Effector memory CD8-positive, alpha-beta T cell (primary cell): ENCODE measurements at places on chromosomes 4 and X.

GRCh38 chrX:14779580-14779979 lies 93.3 kb downstream of the FANCB start:
- DNase-seq = no peak

- DNase-seq = no peak
Observed at GRCh38 chr4:167614866-167615265, 380.6 kb upstream of the SPOCK3 start.

GRCh38 chr4:36337665-36338185 lies 56.3 kb downstream of the DTHD1 start:
- DNase-seq = no peak

DNA sequence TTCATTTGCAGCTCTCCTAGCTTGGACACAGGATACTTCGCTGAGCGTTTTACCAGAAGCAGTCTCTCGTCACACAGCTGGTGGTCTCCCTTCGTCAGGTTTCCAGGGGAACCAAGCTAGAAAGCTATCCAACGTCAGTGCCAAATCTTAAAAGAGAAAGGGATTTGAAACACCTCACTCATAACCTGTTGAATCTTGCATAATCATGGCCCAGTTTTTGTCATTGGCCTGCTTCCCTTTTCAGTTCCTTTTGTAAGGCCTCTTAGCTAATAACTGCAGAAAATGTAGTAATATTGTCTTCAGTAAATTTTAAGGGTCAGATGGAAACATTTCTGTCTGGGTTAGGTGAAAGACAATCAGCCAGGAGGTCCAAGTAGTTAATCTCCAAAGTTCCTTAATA lies 22.0 kb downstream of the RAB39B start:
- no peak for DNase-seq

- DNase-seq = peak; percentile 37
Observed at GRCh38 chrX:129759576-129760061, 20.1 kb upstream of the SASH3 start.

DNA sequence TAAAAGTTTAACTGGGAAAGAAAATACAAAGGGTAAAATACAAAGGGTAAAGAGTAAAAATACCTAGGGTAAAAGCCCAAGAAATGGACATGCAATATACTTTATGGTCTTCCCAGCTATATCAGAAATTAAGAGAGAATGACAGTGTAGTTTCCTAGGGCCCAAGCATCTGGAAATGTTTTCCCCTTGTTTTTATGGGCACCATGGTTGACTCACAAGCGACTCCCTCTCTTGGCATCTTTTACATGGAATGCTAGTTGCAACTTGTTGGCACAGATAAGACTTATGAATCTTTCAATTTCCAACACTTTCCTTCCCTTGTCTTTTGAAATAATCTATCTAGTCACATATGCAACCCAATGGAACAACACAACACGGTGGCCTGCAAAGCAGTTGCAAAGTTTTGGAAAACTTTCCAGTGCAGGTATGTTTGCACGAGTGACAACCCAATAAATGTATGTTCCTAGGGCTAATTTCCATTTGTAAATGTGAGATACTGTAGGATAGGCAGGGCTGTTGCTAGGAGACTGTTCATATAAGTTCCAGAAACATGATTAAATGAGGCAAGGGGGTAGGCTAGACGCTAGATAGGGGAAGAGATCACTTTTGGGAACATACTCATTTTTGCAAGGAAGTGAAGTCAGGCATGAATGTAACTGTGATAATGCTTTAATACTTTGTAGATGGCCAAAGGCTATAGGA lies 36.4 kb upstream of the CWH43 start:
- no peak for DNase-seq

DNA sequence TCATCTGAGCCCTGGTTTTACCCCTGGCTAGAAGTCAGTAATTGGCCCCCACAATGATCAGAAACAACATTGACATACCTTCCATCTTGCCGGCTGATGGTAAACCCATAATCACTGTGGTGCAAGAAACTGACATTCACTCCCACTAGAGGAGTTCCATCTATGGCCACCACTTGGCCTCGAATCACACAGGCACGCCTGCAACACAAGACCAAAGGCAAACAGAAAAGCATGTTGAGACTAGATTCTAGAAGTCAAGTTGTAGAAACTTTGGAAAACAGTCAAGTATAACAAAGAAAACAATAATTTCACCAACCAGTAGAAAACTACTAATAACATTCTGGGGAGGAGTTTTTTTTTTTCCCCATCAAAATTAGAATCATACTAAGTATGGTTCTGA lies 183.4 kb downstream of the SH2D1A start:
- no peak for DNase-seq

- no peak for DNase-seq
Observed at GRCh38 chr4:146407669-146408084, 114.1 kb downstream of the SLC10A7 start.

GRCh38 chrX:8319359-8319758 lies 145.3 kb upstream of the VCX3B start:
- DNase-seq = no peak

DNA sequence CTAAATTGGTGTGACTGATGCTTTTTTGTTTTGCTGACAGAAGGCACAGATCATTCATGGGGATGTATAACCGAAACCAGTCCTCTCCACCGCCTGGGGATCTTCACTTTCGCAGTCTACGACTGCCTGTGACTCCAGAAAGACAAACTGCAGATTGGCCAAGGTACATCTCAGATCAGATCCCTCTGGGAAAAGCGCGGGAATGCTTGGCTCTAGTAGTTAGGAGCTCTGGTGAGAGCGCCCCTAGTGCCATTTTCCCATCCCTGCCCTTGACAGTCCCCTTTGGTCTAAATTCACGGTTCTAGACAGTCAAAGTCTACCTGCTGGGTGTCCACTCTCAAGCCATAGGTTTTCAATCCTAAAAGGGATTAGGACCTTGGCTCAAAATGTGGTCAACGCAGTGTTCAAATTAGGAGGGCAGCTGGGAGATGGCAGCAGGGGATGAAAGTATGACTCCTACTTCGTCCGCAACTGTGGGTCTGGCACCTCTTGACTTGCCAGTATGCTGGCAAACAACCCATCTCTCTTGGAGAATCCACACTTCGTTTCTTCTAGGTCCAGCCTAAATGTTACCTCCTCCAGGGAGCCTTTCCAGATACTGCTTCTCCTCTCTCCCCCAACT lies 6.9 kb upstream of the HAND2 start:
- no peak for DNase-seq

DNA sequence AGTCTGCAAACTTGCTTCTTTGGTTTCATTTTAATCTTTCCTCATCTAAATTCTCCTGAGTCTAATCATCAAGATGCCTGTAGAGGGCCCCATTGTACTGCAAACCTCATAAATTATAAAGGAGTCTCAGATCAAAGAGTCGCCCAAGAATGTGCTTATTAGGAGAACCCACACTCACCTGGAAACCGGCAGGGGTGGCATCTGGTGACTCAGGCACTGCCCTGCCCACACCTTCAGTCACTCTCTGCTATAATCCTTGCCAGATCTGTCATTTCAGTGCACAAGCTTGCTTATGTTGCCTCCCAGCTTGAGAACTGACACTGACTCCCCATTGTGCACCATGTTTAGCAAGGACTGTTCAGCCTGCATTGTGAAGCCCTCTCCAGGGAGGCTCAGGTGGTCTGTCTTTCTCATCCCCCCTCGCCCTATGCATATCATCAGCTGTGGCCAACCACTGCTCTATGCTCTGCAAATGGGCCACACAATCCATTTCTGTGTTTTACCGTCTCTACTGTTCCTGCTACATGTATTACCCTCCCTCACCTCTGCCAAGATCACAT lies 12.4 kb downstream of the EPGN start:
- no peak for DNase-seq

DNA sequence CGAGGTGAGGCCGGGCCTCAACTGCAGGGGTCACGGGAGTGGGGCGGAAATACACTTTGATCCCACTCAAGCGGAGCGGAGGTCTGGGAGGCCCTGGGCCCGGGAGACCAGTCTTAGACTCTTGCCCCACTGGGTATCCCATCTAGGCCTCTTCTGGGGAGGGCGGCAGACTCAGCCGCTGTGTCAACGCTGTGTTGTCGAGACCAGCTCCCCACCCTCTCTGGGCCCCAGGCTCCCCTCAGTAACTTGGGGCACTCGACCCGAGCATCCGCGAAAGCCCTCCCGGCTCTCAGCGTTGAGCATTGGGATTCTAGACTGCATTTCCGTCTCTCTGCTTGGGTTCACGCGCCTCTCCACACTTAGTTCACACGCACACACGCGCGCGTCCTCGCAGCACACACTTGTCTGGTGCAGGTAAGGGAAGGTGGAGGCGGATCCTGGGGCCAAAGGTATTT lies 1.7 kb downstream of the NKX3-2 start:
- no peak for DNase-seq

- no peak for DNase-seq
Observed at GRCh38 chr4:56871371-56871866, 36.3 kb upstream of the REST start.

DNA sequence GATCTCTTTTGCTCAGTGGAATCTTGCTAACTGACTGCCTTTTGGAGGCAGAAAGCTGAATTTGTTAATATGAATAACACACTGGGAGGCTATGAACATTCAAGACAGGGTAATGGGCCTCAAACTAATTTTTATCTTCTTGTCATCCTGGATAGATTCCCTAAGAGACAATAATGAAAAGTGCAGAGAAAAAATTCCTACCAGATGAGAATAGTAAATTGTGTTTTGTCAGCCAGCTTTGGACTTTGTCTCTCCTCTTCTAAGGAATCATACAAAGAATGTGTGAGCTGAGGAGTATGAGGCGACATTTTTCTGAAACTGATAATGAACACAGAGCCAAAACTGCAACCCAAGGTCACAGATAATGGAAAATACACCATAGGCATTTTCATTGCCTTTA lies 649.3 kb downstream of the IQCM start:
- no peak for DNase-seq

- no peak for DNase-seq
Observed at GRCh38 chrX:9662148-9662547, 103.5 kb downstream of the GPR143 start.

DNA sequence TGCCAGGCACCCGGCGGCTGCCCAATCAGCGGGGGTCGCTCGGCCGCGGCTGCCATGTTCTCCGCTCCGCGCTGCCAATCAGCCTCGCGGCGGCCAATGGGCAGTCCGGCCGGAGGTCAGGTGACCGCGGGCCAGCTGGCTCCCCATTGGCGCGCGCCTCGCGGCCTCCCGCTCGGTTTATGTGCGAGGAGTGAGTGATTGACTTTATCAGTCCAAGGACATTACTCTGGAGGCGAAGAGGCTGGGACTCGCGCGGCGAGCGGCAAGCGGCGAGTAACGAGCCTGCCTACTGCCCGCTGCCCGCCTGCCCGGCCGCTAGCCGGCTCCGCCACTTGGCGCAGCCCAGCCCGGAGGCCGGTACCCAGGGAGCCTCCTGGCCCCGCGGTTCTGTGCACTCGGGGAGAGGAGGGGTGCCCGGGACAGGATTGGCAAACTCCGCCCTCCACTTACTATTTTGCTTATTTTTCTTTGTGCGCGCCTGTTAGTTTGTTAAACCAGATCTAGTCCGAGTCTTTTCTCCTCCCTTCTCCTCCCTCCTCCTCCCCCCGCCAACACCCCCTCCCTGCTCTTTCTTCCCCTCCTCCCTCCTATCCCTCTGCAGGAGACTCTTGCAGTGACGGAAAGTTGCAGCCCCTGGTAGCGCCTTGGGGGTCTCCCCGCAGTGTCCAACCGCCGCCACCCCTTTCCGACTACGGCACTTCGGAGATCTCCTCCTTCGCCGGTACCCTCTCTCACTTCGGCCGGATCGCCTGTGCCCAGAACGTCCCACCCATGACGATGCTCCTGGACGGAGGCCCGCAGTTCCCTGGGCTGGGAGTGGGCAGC lies at the start of gene ZIC3:
Gene ZIC3, plus strand, starts transcription at position 207 of the 825 bp plus-strand sequence. Its CDS starts 565 bp downstream, at position 772.
- DNase-seq = no peak

- DNase-seq = no peak
Observed at GRCh38 chr4:145805490-145805889, 125.5 kb downstream of the C4orf51 start.

GRCh38 chr4:185227131-185227551 lies 17.7 kb downstream of the SNX25 start:
- DNase-seq = no peak

DNA sequence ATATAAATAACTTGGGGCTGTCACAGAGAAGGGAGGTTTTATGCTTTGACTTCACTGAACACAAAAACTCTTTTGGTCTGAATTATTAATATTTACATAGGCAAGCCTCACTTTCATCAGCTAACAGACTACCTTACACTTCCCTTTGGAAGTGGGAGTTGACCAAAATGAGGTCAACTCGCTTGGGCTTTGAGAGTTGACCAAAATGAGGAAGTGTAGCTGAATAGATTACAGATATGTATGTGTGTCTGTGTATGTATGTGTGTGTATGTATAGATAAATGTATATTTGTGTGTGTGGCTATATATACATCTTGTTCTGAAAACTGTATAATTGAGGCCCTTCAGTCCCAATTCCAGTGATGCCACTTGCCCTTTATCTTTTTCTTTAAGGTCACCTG lies 113.3 kb upstream of the IL13RA1 start:
- DNase-seq = no peak

- no peak for DNase-seq
Observed at GRCh38 chrX:110941906-110942305, 146.3 kb upstream of the CHRDL1 start.

GRCh38 chrX:123331349-123331748 lies 147.3 kb downstream of the GRIA3 start:
- no peak for DNase-seq

- DNase-seq = no peak
Observed at GRCh38 chr4:93761286-93761685, 67.3 kb upstream of the ATOH1 start.

GRCh38 chr4:46274717-46275116 lies 115.2 kb downstream of the GABRA2 start:
- DNase-seq = no peak

DNA sequence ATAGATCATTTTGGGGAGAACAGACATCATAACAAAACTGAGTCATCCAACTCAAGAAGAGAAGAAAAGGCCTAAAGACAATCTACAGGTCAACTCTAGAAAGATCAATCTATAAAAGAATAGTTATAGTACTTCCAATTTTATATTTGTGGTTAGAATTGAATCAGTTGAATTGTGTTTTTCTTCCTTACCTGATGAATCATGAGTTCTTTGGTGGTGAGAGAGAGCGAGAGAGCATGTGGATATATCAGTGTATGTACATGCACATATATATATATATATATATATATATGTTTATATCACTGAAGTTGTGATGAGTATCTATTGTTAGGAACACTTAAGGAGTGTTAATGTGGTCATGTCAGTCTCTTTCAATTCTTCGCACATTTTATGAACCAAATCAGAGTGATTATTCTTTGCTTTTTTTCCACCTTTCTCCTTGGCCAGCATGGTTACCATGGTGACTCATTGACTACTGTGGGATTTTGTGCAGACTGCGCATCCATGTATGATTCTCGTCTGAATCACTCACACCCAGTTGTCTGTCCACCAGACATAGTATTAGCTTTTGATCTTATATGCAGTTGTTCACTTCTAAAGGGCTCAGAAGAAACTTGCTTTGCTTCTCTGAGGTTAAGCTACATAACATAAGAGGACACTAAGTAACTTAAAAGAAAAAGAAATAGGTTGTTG lies 90.4 kb upstream of the RAB40AL start:
- DNase-seq = no peak
